ENCODE measurements at places on chromosomes 7 and 10.

DNA sequence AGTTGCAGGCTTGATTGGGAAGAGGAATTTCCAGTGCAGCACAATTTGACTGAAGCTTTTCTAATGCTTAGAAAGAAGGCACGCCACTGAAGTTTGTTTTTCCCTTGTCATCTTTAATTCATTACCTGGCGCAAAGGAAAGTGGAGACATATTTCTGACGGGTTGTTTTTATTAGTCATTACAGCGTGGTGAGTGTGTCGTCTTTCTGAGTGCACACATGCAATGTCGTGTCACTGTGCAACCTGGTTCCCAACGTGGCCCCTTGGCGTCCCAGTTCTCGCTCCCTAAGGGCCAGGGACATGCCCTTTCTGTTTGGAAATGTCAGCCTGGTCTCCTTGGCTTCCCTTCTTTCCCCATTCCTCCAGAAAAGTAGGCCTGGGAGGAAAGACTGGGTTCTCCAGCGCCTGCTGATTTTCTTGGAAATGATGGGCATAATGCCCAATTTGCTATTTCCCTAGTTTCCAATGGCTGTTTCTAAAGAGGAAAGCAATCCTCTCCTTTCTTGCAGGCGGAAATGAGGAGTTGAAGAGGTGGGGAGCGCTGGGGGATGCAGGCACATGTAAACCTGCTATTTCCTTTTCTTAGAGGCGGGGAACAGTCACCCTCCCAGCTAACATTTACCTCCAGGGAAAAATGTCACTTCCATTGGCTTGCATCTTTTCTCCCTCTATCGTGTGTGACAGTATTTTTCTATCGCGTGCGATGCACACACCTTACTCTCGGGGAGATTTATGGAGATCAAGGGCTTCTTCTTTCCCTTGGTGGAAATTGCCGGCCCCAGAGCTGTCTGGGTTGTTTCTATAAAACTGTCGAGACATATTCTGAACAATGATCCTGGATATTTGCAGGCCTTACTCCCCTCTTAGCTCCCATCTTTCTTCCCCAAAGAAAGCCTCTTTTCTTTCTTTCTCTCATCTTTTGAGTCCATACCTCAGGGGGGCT lies 249.8 kb downstream of the ARHGAP12 start:
- no peak for DNase-seq

- DNase-seq, result no peak
Observed at GRCh38 chr7:98090116-98090515, 16.5 kb upstream of the LMTK2 start.

GRCh38 chr7:133794479-133794878 lies 332.7 kb upstream of the LRGUK start:
- DNase-seq, result no peak

GRCh38 chr10:44458671-44459413 lies 73.9 kb upstream of the CXCL12 start:
- no peak for DNase-seq

DNA sequence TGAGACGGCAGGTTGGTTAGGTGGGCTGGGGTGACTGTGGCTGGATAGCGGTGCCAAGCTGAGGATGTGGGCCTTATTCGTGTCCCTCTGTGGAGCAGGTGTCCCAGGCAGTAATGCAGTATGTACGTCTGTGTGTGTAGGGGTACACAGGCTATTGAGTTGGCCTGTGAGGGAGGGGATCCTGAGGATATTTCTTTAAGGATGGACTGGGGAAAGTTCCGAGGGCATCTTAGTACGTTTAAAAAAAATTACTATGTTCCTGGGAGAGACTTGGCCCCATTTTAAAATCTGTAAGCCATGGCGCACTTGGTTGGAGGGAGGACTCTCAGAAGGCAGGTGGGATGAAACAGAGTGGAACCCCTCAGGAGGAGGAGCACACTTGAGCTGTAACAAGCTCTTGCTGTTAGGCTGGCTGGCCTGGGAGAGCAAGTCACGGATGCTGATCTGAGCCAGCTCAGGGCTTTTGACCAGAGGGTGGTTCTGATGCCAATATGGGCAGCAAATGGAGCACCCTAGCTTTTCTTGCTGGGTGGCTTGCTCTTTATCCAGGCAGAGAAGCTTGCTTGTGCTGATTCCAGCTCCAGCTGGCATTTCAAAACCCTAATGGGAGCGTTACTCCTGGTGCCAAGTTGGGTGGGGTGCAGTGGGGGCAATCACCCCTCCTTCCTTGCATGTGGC lies 765 bp downstream of the WBP1L start:
- DNase-seq, result no peak

- no peak for DNase-seq
Observed at GRCh38 chr7:94064541-94065191, 60.5 kb upstream of the BET1 start.

DNA sequence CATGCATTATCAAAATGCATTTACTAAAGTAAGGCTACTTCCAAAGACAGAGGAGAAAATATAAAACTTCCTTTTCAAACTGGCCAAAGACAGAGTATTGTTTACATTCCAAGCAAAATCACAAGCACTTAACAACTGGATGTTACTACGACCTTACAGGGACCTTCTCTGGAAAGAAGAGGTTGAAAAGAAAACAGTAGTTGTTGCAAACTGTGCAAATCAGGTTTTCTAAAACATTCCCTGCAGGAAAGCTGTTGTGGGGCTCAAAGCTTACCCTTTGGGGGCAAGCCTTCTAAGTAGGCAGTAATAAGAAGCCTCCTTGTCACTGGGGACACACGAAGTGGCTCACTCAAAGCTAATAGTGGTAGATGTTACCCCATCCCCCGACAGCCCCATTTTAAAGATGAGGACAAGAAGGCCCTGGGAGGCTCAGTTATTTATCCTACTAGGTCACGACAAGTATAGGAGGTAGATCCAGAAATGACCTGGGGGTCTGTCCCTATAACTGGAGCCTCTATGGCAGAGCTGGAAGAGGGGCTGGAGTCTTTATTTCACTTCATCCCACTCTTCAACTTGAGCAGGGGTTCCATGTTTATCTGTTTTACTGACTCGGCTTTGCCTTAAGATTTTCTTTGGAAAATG lies 46.6 kb downstream of the ATXN7L1 start:
- no peak for DNase-seq

DNA sequence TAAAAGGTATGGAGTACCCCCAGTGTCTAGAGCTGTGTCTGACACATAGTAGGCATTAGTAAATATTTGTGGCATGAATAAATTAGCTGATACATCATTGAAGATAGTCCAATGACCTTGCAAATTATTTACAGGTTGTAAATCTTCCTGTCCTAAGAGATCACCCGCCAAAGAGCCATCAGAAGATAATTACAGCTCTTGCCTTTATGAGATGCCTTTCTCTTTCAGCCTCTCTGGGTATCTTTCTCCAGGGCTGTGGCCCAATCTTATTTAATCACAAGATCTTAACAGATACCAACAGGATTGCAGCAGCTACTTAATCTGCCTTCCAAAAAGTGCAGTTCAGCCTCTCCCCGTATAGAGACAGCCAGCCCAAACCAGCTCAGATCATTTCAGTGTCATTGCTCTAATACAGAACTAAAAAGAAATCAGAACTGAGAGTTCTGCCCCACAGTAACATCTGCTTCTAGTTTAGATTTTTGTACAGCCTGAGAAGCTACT lies 41.5 kb downstream of the MYOF start:
- no peak for DNase-seq

- no peak for DNase-seq
Observed at GRCh38 chr7:15557686-15558085, 4.1 kb downstream of the AGMO start.

DNA sequence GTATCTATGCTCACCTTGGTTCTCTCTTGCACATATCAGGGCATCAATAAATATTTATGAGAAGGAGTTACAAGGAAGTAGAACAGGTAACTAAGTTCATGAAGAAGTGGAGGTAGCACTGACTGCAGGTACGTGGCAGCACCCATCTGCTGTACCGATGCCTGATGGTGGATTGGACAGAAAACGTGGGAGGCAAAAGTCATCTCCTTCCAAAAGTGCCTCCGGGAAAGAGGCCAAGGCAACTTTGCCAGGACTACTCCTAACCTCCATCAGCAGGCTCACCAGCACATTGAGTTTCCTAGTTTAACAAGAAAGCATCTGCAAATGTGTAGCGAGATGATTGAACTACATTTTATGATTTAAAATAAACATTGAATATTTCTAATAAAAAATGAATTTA lies 248.8 kb downstream of the ANKRD7 start:
- DNase-seq, result peak; percentile 25

DNA sequence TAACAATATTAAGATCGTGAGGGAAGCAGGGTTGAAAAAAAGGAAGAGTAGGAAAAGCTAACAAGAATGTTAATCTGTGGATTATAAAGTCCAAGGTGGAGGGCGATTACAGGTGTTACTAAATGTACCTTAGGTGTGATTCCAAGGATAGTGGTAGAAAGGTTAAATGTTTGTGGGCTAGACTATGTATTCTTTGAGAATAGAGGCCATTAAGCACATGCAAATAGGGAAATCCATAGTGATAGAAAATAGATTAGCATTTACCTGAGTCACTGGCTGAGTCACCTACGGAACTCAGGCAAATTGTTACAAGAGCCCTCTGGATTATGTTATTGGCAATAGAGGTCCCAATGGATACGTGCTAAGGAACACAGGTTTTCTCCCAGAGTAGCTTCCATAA lies 9.0 kb downstream of the MGAM2 start:
- no peak for DNase-seq

GRCh38 chr10:29908962-29909361 lies 150.4 kb downstream of the JCAD start:
- no peak for DNase-seq

GRCh38 chr7:143126146-143126545 lies 5.7 kb upstream of the PIP start:
- DNase-seq, result no peak

- DNase-seq, result no peak
Observed at GRCh38 chr10:116831790-116832189, 17.5 kb upstream of the ENO4 start.

DNA sequence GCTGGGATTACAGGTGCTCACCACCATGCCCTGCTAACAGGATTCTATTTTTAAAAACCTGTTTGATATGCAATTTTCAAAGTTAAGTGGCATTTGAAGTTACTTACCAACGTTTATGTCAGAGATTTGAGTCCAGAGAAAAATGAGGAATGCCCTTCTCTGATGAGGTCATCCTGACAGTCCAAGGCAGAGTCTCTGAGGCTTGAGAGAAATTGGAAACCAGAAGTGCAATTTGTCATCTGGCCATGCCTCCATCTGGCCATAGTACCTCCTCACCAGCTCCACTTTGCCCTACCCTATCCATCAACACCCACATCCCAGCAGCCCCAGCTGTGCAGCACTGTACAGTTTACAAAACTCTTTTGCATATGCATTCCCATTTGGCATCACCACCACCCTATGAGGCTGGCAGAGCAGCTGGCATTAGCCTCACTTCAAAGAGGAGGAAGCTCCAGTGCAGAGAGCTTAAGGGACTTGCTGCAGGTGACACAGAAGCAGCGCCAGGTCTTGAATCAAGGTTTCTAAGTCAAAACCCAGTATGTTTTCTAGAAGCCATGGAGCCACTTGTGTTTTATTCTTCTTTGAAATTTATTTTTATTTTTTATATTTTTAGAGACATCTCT lies 54.5 kb upstream of the PDZD8 start:
- DNase-seq, result no peak

- no peak for DNase-seq
Observed at GRCh38 chr7:50826371-50827172, 43.9 kb upstream of the GRB10 start.

DNA sequence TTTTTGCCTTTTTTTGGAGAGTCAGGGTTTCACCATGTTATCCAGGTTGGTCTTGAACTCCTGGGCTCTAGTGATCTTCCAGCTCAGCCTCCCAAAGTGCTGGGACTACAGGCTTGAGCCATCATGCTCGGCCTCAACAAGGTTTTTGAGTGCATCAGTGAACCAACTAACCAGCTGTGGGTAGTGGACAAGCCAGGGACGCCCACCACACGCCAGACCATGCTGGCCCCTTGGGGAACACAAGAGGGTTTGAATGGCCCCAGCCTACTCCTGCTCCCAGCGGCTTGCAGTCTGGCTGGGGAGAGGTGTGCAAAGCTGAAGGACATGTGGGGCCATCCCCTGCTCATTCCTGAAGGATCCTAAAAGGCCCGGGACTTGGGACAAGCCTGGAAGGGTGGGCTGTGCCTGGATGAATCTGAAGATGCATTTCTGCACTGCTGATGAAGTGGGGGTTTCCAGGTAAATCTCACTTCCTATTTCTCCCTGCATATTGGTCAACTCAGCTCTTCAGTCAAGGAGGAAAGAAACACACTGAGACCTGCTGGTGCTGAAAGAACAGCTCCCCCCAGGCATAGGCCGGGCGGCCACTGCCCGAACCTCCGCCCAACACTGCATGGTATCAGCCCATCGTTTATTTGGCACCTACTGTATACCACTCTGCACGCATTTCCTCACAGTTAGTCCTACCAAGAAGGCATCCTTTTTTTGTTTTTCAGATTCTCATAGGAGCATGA lies 6.9 kb downstream of the MMD2 start:
- no peak for DNase-seq

GRCh38 chr10:42991442-42992098 lies 85.3 kb upstream of the RET start:
- no peak for DNase-seq

GRCh38 chr10:127892743-127893142 lies at the start of gene CLRN3:
TSS of gene CLRN3 (minus strand) at chr10:127892941. CDS start at chr10:127892784, 157 bp downstream.
- DNase-seq, result no peak

GRCh38 chr10:62036186-62037081 lies 134.9 kb downstream of the ARID5B start:
- DNase-seq, result no peak

- DNase-seq, result no peak
Observed at GRCh38 chr7:36637417-36637816, 86.9 kb downstream of the AOAH start.

DNA sequence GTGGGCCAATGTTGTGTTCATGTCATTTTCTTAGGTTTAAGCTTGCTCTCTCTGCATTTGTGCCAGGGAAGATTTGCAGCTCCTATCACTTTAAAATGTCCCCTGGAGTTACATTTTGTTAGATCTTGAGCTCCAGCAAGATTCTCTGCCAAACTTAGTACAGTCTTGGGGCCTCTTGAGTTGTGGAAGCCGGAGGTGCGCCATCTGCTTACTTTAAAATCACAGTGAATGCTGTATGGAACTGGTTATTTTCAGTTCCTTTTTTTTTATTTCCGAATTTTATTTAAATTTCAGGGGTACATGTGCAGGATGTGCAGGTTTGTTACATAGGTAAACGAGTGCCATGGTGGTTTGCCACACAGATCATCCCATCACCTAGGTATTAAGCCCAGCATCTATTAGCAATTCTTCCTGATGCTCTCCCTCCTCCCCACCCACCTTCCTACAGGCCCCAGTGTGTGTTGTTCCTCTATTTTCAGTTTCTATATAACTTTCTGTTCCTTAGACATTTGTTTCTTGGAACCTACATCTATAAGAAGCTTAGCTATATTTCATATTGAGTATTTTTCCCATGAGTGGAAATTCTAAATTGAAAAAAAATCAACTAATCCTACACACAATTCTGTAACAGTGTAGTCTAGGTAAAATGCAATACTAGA lies 114.4 kb upstream of the CREB5 start:
- DNase-seq, result no peak

All from posterior cingulate gyrus (tissue), 11 donors.